Thoracic aorta (tissue), 2 donors: ENCODE measurements at places on chromosomes 1 and 21. TPM values are rescaled to one million over a fixed set of nuclear protein-coding genes. Genes with fewer than 3 reads are reported as not detected.

GRCh38 chr1:162412002-162412401 lies at the start of gene SH2D1B:
Gene SH2D1B (minus strand): TSS chr1:162412136. CDS start chr1:162412016, 120 bp downstream.
- DNase-seq: no peak
- no peaks in the 10 kb centered on the region for H3K4me1 ChIP-seq

- H3K36me3 ChIP-seq: no peaks in the 10 kb centered on the region
- H3K4me1 ChIP-seq: no peaks in the 10 kb centered on the region
- no peak overlapping the region for H3K4me3 ChIP-seq
- no peak overlapping the region for H3K27ac ChIP-seq
Measured at GRCh38 chr21:41685511-41686149, 81.2 kb downstream of the RIPK4 start.

GRCh38 chr1:221947731-221948130 lies 205.8 kb upstream of the DUSP10 start:
- H3K27me3 ChIP-seq: no peaks in the 10 kb centered on the region
- H3K27ac ChIP-seq: no peak overlapping the region
- no peaks in the 10 kb centered on the region for H3K4me1 ChIP-seq
- H3K36me3 ChIP-seq: no peaks in the 10 kb centered on the region
- H3K4me3 ChIP-seq: no peak overlapping the region

DNA sequence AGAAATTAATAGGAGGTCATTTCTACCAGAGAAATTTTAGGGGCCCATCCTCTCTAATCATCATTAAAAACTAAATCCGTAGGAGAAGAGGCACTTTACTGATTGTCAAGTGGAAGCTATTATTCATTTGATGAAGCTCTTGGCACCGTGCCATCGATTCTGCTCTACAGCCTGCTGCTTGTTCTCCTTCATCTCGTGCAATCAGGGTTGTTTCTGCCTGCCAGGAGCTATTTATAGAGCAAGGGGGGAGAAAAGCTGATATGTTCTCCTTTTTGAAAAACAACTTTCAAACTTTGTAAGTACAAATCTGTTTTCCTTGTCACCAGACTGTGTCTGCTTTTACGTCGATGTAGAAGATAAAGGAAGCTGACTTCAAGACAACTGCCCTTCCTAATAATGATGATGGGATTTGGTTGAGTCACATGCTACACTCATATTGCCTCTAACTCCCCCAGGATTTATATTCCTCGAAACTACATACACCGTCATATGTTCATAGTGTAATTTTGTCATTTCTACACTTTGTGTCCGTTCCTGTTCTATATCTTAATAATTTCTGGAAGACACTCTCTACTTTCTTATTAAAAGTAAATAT lies 169.6 kb upstream of the LHX8 start:
- no peaks in the 10 kb centered on the region for H3K27me3 ChIP-seq
- DNase-seq: no peak
- no peak overlapping the region for H3K27ac ChIP-seq

DNA sequence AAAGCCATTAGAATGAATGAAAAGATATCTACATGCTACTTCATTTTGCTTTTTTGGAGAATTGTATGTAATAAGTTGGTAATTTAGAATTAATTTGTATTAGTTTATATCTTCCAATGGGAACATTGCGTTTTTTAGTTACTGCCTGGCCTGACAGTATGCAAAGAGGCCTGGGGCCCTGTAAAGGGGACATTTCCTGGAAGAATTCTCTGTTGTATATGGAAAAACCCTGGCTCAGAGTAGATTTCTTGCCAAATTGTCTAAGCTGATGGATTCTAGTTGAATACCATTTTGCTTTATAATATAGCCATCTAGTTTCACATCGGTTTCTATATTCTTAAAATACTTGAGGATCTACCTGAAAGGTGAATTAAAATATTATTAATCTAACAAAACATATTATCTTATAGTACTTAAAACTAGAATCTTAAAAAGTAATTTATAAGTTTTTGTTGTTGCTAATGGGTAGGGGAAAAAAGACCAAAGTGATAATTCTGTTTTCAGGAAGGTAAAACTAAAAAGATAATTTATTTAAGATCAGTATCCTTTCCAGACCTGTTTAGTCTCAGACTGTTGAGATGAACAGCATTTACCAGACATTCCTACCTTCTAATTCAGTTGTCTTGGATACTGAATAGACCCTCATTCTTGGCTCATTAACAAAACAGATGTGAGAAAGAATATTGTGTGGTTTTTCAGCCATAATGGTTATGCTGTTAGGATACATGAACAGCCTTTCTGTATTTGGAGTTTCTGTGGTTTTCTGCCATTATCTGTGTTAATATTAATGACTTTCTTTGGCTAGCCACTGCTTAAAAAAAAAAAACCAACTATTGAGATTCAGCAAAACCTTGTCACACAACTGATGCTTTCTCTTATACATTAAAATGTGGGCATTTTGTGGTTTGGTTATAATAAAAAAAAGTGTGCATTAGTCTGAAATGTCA lies 4.8 kb downstream of the AGO3 start:
- H3K27me3 ChIP-seq: no peaks in the 10 kb centered on the region
- no peak for DNase-seq
- H3K4me1 ChIP-seq: peaks cover 25% of the 10 kb centered on the region
- H3K36me3 ChIP-seq: no peaks in the 10 kb centered on the region
- no peak overlapping the region for H3K4me3 ChIP-seq

DNA sequence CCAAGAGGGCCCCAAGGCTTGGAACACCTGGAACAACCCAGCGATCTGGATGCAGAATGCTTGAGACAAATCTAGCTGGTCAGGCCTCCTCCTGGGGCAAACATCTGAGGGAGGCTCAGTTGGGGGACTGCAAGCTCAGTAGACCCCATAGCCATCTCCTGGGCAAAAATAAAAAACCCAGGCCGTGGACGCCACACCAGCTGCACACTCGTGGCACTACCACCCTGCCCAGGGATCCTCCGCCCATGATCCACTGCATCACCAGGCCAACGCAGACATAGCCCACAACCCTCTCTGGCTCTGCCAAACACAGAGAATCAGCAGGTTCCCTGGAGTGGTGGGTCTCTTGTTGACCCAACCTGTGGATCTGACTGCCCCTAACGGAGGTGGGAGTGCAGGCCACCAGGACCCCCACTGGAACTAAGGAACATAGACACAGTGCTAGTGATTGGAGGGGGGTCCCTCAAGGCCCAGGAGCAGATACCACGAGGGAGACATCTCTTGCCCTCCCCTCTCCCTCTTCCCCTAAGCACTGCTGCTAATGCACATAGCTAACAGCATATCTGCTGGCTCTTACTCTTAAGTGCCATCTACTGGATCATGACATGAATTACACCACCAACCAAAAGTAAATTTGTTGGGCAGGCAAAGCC lies 147.2 kb downstream of the CHD1L start:
- H3K27ac ChIP-seq: no peak overlapping the region

GRCh38 chr1:209815931-209816341 lies 10.0 kb upstream of the IRF6 start:
- H3K4me3 ChIP-seq: no peak overlapping the region
- DNase-seq: no peak
- no peak overlapping the region for H3K27ac ChIP-seq
- no peaks in the 10 kb centered on the region for H3K36me3 ChIP-seq

GRCh38 chr1:19363536-19364152 lies 51.5 kb downstream of the SLC66A1 start:
- DNase-seq: no peak
- no peak overlapping the region for H3K4me3 ChIP-seq
- peaks cover 3% of the 10 kb centered on the region for H3K36me3 ChIP-seq
- no peak overlapping the region for H3K27ac ChIP-seq
- no peaks in the 10 kb centered on the region for H3K27me3 ChIP-seq

DNA sequence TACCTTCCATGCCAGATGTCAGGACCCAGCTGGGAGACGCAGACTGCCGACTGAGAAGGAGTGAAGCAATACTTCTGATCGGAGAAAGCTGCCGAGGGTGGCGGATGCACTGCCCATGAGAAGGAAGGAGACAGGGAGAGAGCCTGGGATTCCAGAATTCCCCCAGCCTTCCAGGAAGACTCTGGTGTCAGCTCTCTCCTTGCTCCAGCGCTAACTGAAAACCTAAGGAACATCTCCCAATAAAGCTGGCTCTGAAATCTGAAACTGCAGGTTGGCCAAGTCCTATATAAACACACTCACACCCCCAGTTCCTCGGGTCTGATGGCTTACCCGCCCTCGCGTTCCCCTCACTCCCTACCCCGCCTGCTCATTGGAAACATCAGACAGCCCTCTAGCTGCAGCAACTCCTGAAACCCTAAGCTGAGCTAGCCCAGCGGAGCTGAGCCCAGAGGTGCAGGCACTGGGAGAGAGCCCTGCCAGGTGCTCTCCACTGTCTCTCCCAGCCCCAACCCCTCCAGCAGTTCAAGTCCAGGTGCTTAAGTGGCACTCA lies 52.3 kb downstream of the PLEKHA6 start:
- no peak overlapping the region for H3K27ac ChIP-seq
- H3K4me3 ChIP-seq: peak overlapping the region; percentile 21
- no peak for DNase-seq
- no peaks in the 10 kb centered on the region for H3K36me3 ChIP-seq
- no peaks in the 10 kb centered on the region for H3K27me3 ChIP-seq
- no peaks in the 10 kb centered on the region for H3K4me1 ChIP-seq

- no peak for DNase-seq
- no peaks in the 10 kb centered on the region for H3K27me3 ChIP-seq
- no peak overlapping the region for H3K27ac ChIP-seq
- H3K4me3 ChIP-seq: no peak overlapping the region
- H3K36me3 ChIP-seq: no peaks in the 10 kb centered on the region
Measured at GRCh38 chr1:117388328-117388727, 21.1 kb downstream of the MAN1A2 start.

DNA sequence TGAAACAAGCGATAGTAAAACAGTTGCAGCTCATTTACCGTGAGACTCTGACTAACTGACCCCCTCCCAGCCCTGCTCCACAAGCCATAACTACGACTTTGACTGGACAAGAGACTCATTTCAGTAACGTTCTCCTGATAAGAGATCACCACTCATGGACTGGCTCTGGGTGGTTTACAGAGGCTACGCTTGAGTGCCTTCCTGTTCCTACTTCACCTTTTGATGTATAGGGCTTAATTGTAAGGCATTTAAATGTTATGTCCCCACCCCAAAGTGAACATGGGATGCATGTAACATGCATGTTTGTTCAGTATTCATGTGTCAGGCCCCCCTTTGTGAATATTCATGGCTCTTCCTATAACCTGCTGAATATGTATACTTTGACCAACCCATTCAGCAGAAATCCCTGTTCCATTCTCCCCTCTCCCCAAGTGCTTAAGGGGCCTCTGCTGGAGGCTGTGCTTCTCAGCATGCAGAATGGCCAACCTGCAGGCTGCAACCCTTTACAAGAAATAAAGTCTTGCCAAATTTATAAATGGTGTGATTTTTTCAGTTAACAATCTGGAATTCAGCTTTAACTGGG lies 50.7 kb upstream of the SPOCD1 start:
- no peaks in the 10 kb centered on the region for H3K4me1 ChIP-seq
- H3K36me3 ChIP-seq: no peaks in the 10 kb centered on the region
- DNase-seq: no peak

DNA sequence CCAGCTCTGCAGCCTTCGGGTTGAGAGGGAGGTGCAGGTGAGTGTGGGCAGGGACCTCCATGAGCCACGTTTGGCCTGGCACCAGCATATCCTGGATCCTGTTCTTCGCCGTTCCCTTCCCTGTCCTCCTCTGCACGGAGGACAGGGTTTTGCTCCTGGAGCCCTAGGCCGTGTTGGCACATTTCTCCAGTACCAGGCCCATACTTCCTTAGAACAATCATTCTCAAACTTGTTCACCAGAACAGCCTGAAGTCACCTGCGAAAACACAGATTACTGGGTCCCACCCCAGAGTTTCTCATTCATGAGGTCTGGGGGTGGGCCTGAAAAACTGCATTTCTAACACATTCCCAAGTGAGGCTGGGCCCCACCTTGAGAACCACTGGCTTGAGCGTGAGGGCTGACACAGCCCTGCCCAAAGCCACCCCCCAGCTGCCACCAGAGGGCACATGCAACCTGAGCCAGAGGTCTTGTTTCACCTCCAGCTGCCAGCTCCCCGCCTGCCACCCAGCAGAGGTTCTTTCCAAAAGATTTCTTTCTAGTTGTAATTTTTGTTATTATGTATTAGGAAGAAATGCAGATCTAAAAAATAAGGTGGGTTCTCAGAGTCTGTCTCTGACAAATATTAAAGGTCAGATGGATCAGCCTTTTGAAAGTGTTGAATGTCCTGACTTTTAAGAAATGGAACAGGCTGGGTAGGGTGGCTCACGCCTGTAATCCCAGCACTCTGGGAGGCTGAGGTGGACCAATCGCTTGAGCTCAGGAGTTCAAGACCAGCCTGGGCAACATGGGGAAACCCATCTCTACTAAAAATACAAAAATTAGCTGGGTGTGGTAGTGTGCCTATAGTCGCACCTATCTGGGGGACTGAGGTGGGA lies 39.6 kb upstream of the LDLRAP1 start:
- no peak overlapping the region for H3K4me3 ChIP-seq
- peaks cover 29% of the 10 kb centered on the region for H3K4me1 ChIP-seq
- no peaks in the 10 kb centered on the region for H3K36me3 ChIP-seq

DNA sequence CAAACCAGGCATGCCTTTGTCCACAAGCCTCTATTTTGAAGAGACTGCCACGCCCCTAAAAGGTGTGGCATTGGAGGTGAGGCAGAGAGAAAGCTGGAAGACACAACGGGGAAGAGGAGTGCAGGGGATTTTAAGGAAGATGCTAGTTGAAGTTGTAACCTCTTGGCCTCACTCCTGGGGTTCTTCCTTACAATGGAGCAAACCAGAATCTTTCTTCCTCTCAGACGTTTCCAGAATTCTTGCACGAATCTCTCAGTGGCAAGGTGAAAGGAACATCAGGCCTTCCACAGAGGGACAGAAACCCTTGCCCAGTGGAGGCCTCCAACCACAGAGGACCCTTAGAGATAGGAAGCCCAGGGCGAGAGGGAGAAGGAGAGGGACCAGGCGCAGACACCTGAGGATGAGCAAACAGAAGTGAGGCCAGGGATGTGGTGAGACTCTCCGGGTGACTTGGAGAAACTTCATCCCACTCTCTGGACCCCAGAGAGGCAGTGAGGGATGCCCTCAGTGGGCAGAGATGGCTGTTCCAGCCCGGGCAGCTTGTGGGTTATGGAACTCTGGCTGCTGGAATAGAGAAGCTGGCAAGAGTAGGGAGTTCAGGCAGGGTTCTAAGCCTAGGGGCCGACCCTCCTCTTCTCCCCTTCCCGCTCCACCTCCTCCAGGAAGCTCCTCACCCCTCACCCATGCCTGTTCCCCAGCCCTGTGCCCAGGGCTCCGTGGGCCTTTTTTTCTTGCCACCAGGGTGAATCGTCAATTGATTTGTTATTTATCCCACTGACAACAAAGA lies 136.8 kb upstream of the RUNX3 start:
- no peak overlapping the region for H3K27ac ChIP-seq
- DNase-seq: no peak
- no peaks in the 10 kb centered on the region for H3K36me3 ChIP-seq

GRCh38 chr1:65493802-65494201 lies 73.3 kb downstream of the LEPR start:
- H3K4me3 ChIP-seq: no peak overlapping the region
- no peaks in the 10 kb centered on the region for H3K27me3 ChIP-seq
- no peak for DNase-seq

GRCh38 chr1:223334156-223334555 lies 29.8 kb downstream of the SUSD4 start:
- no peak for DNase-seq
- H3K27ac ChIP-seq: no peak overlapping the region
- no peaks in the 10 kb centered on the region for H3K36me3 ChIP-seq
- no peaks in the 10 kb centered on the region for H3K27me3 ChIP-seq
- no peak overlapping the region for H3K4me3 ChIP-seq
- peaks cover 21% of the 10 kb centered on the region for H3K4me1 ChIP-seq

The CTSS gene
- 82.6 TPM for total RNA-seq

The AK2 gene
- 253 TPM for total RNA-seq

The FAM229A gene
- total RNA-seq: 11.8 TPM

The FCMR gene
- 5.4 TPM for total RNA-seq

The VSIG8 gene
- not detected for total RNA-seq

The EVA1B gene
- total RNA-seq: 189 TPM

The MYCL gene
- total RNA-seq: 0.42 TPM

The BRDT gene
- not detected for total RNA-seq

The RNF186 gene
- total RNA-seq: not detected
